Neural progenitor cell (in vitro differentiated cells): ENCODE measurements at places on chromosomes 6 and 20.
A peak's percentile ranks its signal among the peaks of the same experiment; 100 is the strongest.

GRCh38 chr6:146957181-146958093 is 246.8 kb upstream of the STXBP5 start:
- no peak for DNase-seq

DNA sequence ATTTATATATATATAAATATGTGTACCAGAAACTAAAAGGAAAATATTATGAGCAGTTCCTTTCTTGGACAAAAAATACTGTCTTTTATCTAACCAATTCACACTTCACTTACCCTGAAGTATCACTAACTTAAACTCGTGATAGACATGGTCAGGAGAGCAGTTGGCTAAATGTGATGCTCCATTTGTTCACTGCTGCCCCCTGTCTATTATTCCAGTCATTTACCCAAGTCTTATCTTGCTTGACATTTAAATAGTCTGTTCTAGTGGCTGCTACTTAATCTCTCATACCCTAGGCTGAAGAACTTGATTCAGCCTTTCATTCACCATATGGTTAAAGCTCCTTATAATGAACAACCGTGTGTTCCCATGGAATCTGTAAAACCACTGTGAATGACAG is 789.6 kb upstream of the EYS start:
- DNase-seq: peak; percentile 50

GRCh38 chr6:151763938-151764680 is 43.4 kb upstream of the ESR1 start:
- peak; percentile 90 for DNase-seq

GRCh38 chr6:157585274-157586087 is 204.5 kb downstream of the ZDHHC14 start:
- DNase-seq: no peak

DNA sequence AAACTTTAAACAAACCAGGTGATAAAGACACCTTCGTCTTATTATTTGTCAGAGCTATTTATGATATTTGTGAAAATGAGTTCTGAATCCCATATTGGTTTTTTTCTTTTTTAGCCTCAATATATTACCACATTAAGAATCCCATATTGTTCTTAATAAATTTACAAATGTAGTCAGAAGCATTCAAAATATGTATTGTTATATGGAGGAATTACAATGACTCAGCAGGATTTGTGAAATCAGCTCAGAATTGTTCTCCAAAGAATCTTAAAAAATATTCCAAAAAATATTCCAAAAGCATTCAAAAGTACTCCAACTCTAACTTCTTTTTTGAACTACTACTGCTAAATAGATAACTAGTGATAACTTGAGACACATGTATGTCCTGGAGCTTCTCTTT is 6.5 kb upstream of the ZNF343 start:
- no peak for DNase-seq

GRCh38 chr6:38648629-38649028 is 8.9 kb upstream of the BTBD9 start:
- DNase-seq: no peak

- DNase-seq: no peak
Measured at GRCh38 chr6:4864519-4864918, 88.3 kb downstream of the CDYL start.

DNA sequence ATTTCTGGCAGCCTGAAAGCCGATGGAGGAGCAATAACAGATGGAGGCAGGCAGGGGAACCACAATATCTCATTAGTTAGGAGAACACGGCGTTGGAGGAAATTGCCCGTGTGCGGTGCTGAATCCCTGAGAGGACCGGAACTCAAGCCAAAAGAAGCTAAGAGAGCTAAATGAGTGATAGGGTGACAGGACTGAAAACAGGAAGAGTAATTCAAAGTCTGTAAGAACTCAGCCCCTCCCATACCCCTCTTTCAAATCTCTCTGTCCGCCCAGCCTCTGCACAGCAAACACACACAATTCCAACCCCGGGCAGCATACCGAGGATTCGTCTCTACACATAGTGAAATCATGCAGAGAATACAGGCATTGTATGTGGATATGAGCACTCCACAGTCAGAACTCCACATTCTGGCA is 2.6 kb upstream of the IPCEF1 start:
- DNase-seq: no peak

DNA sequence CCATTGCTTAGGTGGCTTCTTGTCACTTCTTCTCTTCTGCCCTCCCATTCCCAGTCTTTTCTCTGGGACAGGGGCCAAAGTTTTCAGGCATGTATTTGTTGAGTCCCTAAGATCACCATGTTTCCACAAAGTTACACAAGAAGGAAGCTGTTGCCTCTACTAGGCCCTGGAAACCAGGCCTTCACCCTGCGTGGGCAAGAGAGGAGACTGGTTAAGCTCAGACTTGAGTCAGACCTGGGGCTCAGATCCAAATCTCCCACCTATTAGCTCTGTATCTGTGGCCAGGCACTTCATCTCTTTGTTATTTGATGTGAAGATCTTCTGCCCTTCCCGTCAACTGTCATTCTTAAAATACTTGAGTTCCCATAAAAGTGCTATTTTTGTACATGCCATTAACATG is 154.6 kb downstream of the SASH1 start:
- no peak for DNase-seq

DNA sequence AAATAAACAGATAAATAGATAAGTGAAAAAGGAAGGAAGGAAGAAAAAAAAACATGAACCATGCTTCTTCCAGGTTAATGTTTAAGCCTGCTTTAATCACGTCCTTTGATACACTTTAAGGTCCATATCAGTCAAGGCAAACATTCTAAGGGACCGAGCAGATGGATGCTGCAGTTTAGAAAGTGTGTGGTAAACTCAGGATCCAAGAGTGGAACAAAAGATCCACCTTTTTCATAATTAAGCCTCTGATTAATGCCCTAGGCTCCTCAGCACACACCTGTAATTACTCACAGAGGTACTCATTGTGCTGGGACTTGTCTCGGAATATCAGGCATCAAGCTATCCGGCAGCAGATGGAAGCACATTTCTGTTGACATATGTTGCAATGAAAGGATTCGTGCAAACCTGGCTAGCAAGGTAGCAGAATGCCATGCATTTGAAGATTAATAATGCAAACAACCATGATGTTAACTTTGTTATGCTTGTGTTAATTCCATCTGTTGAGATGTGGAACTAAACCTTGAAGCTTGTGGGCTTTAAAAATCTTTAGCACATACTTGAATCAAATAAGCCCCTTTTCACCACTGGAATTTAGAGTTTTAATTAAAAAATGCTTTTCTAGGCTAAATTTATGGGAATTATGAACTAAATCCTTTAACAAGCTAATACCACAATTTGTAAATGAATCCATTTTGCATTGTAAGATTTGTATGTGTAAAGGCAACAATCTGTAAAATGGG is 163.7 kb downstream of the RALGAPA2 start:
- no peak for DNase-seq

GRCh38 chr6:158628542-158628941 is 16.0 kb downstream of the DYNLT1 start:
- no peak for DNase-seq
